AG20443 (cell line): ENCODE measurements at places on chromosomes 7 and 10.

DNA sequence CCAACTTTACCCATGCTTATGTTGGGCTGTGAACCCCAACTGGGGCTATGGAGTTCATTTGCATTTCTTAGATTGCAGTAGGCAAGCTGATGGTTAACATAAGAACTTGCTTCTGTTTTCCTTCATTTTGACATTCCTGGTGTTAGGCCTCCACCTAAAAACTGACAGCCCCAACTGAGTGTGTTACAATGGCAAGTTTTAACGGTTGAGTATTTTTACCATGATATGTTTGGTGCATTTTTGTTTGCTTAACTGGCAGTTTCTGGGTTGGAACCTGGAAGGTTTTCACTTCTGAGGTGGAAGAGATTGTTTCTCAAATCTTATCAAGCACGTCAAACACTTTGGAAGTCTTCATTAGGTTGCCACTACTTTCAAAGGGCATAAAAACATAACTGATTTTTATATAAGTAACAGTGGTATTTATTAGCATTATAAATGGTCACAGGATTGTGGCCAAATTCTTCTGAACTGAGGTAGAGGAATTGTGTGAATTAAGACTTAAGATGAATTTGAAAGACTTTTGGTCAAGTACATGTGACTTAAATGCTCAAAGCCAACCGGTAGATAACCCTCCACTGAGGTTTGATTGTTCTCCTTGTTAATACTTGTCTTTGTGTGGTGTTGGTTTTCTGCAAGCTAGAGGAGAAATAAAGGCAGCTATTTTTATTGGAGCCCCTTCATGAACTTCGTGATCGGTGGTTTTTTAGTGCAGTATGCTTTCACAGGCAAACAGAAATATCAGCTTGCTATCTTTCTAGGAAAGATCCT, 2.8 kb downstream of the BMI1 start:
- no peak for DNase-seq

DNA sequence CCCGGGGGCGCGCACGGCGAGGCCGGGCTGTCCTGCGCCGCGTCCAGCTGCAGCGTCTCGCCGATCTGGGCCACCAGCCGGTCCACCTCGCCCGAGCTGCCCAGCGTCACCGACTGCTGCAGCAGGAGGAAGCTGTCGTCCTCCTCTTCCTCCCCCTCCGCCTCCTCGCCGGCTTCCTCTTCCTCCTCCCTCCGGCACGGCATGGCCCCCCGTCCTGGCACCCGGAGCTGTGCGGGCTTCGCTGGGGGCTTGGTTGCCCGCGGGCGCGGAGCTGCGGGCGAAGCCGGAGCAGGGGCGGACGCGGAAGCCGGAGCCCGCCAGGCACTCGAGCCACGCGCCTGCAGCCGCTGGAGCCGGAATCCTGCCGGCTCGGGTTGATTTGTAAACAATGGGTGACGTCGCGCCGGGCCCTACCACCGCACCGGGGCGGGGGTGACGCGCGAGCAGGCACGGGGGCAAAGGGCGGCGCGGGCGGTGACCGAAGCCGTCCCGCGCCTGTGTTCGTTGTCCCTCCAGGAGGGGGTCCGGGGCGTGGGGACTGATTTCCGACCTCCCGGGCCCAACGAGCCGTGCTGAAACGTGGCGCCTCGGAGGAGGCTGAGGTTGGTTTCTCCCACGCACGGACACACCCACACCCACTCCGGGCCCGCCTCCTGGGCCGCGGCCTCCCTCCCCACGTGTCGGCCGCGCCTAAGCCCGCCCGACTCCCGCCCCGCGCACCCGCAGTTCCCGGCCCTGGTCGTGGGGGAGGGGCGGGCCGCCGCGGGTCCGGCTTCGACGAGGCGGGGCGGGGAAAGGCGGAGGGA, at the start of gene FRAT2:
Gene FRAT2 (minus strand): TSS at position 360 of the 806 bp plus-strand sequence. CDS start 157 bp downstream, at position 203.
- DNase-seq, result peak; percentile 99

DNA sequence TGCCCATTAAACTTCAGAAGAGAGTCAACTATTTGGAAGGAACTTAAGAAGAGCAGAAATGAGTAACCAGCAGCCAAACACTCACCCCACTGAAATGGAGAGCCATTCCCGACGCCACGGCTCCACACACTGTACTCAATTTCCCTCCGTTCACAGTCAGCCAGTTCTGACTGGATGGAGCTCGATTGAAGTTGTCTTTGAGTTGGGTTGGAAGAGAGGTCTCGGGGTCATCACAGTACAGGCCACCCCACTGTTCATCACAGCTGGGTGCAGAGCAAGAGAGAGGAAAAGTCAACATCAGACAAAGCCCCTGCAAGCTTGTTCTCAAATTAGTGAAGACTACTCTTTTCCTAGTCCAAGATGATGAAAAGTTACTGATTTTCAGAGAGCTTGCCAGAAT, 75.9 kb upstream of the SLC26A5 start:
- DNase-seq, result no peak

DNA sequence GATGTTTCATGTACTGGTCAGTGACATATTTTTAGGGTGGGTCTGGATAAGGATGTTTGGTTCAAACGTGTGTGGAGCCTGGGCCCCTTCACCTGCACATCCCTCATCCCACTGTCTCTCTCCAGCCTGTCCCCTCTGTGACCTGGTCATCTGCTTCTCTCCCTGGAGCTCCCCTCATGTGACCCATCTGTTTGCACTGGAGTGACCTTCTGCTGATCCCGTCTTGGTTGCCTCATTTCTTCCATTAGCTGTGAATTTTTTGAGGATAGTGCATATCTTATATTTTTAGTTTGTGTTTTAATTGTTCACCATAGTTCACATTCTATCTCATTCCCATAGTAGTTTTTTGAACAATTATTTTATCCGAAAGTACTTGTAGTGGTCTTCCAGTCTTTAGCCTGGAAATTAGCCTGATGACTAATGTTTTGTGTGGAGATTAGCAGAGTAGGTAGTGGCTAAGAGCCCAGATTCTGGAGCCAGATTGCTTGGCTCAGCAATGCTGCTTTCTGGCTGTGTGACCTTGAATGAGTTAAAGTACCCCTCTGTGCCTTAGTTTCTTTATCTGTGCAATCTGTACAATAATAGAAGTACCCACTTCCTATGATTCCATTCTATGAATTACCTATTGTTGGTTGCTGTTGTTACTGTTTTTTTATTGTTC, 224.5 kb downstream of the LRMDA start:
- peak; percentile 59 for DNase-seq

DNA sequence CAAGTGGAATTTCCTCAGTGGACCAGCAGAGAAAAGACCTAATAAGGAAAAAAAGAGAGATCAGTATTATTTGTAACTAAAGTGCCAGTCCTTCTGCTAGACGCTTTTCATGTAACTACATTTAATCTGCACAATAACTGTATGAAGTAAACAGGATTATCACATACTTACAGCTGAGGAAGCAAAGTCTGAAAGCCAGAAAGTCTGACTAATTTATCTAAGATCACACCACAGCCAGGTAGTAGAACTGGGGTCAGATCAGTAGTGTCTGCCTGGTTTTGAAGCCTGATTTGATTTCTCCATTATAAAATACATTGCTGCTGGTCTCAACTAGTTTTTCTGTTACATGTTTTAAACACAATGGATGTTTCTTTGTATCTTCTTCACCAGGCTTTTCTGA, 69.2 kb downstream of the PODXL start:
- no peak for DNase-seq

- DNase-seq, result no peak
Observed at GRCh38 chr10:118266098-118266748, 75.9 kb downstream of the FAM204A start.

DNA sequence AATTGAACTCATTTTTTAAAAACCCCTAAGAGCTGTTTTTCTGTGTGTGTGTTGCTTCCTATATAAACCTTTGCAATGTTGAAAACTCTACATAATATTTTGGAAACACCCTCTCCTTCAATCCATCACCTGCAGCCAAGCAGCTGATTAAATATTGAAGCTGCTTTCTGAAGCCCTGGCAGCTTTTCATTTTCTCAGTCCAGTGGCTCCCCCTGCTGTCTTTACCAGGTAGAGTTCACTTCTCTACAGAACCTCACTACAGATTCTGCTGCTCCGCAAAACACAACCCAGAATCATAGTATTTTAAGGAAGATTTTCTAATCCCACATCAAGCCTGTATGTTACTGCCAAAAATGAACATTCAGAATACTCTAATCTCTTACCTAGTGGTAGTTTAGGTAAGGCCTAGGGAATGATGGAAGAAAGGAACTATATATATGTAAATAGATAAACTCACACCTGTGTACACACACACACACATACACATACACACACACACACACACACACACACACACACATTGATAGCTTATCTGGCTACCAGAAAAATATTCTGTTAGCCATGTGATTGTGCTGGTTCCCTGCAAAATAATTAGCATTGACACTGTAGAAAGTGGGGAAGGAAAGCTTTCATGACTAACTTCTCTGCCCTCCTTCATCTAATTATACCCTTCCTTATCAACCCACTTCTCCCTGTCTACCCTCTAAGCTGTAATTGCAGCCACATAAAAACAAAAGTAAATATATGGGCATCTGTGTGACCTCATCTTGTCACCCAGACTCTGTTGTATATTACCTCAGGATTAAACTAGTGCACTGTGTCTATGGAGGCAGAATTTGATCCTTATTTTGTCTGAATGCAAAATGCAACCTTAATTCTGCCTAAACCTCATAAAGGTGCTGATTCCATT, 229.5 kb upstream of the FZD1 start:
- peak; percentile 64 for DNase-seq

DNA sequence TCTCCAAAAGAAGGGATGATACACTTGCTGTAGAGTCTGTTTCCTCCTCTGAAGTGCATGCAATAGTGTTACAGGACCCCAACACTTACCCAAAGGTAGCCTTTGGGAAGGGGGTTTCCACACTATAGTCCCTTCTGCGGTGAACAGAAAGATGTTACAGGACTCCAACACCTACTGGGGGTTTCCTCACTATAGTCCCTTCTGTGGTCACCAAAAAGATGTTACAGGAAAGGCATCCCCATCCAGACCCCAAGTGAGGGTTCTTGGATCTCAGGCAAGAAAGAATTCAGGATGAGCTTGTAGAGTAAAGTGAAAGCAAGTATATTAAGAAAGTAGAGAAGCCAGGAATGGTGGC, 69.2 kb upstream of the PIK3CG start:
- DNase-seq, result no peak

GRCh38 chr10:56823849-56824248, 462.8 kb upstream of the ZWINT start:
- DNase-seq, result no peak

DNA sequence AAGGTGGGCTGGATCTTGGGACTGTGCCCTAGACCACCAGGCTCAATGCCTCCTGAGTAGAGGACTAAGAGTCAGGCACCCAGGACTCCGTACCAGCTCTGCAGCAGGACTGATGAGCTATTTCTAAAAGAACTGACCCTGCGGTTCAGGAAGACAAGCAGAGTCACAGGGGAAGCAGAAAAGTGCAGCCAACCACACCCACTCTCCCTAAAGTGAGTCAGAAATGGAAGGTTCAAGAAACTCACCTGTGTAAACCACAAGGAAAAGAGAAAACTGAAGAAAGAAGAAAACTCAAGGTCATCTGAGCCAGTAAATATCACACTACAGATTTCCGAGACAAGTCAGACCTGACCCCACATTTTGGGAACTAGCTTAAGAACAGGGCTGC, 2.5 kb downstream of the PARP12 start:
- no peak for DNase-seq

DNA sequence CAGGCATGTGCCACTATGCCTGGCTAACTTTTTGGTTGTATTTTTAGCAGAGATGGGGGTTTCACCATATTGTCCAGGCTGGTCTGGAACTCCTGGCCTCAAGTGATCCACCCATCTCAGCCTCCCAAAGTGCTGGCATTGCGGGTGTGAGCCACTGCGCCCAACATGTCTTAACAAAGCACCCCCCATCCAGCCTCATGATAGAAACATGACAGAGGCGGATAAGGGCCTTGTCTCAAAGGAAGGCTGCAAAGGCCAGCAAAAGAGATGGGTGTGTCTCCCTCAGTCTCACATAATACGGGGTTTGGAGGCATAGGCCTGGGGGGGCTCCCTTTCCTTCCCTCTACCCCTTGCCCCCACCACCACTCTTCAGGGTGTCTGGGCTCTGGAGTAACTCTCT, 93.2 kb downstream of the SH3PXD2A start:
- DNase-seq, result no peak

DNA sequence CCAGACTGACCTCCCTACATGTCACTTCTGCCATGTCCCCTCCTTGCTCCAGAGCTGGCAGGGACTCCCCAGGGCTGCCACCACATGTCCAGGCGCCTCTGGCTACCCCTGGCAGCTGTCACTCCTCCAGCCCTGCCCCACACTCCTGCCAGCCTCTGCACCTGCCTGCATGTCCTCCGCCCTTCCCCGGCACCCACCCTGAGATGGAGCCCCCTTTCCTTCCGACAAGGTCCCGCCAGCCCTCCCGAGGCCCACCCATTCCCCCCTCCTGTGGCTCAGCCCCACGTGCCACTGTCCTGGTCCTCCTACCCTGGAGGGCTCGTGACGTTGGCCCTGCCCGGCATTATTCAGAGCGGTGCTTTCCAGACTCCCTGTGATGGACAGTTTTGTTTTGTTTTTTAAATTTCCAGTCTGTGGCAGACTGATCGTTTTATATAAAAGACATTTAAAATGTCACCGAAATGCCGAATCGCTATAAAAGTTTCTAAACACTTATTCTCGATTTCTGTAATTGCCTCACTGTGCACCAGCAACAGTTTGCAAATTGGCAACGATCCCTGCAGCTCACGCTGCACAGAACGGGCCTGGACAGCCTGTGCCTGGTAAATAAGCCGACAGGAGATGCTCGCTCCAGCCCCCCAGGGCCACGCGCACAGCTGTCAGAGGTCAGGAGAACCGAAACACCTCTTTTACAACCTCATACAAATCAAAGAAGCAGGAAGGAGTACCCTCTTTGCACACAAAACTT, 111.1 kb upstream of the SH2B2 start:
- no peak for DNase-seq

GRCh38 chr7:5667391-5667790, 114.1 kb downstream of the RNF216 start:
- DNase-seq, result no peak

- DNase-seq, result peak; percentile 52
Observed at GRCh38 chr7:116249969-116250553, 39.7 kb downstream of the TES start.

- DNase-seq, result no peak
Observed at GRCh38 chr7:28573059-28573553, 160.8 kb downstream of the CREB5 start.

- DNase-seq, result peak; percentile 15
Observed at GRCh38 chr10:120336911-120337540, 120.0 kb upstream of the PLPP4 start.

GRCh38 chr7:156020566-156020965, 208.3 kb upstream of the SHH start:
- no peak for DNase-seq

GRCh38 chr10:59047957-59048618, 128.4 kb upstream of the PHYHIPL start:
- no peak for DNase-seq

DNA sequence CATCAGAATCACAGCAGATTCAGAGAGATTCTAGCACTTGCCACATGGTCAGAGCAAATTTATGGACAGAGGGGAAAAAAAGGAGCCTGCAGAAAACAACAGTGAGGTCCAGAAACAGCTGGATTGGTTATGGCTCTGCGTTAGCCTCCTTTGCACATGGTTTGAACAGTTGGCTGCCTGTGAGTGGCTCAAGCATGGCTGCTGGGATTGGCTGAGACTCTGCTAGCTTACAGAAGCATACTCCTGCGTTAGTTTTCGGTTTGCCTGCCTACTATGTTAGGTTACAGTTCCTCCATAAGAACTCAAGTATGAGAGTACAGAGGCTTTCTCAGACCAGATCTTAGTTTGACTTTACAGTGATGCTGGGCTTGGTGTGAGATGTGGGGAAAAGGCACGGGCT, 80.7 kb upstream of the WDR11 start:
- DNase-seq, result no peak

- no peak for DNase-seq
Observed at GRCh38 chr7:112511451-112512202, 30.8 kb downstream of the LSMEM1 start.
